Stimulated activated naive CD4-positive, alpha-beta T cell treated with Interleukin-2 at 50 U/mL for 16 hours (primary cell): ENCODE measurements at places on chromosomes 4 and X.

DNA sequence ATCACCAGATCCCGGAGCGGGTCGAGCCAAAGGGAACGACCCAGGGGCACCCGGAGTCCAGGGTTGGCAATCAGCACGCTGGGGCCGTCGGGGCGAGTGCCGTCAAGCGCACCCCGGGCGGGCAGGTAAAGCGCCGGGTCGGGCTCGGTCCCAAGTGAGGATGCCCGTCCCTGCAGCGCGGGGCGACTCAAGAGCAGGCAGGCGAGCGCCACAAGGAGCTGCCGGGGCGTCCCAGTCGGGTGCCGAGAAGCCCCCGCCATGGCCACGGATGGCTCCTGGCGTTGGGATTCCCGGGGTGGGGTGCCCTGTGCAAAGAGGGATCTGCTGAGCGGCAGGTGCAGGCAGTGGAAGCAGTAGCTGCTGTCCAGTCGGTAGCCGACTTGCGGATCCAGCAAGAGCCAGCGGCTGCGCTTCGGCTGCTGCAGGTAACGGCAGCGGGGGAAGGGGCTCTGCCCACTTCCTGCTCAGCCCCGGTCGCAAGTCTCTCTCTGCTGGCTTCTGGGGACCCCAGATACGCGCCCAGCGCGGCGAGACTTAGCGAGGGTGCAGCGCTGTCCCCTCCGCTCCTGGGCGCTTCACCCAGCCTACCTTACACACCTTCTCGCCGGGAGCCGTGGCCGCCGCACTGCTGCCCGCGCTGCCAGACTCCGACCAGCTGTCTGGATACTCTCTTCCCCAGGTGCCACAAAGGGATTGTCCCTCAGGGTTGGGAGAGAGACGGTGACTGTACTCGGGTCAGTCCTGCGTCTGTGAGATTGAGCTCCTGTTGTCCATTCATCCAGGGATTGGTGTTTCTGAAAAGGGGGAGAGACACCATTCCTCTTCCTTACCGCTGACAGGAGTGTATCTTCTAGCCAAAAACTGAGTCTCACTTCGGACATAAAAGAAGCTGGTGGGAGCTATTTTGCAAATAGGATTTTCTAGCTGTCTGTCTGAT is at the start of gene FREM3:
TSS of gene FREM3 (minus strand) at position 260 of the 937 bp plus-strand sequence. CDS start at position 260, 0 bp downstream.
- no peak for DNase-seq

DNA sequence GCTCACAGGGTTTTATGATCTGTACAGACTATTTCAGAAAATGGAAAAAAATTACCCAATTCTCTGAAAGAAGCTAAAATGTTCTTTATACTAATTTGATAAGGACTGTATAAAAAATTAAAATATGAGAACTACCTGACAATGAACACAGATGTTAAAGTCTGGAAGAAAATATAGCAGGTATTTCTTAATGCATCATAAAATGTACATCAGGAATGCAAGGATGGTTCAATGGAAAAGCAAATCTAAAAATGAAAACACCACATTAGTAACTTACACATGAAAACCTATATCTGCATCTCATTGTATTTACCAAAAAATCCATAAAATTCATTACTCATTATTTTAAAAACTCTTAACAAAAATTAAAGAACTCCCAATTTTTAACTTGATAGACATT is 39.4 kb downstream of the ARHGAP6 start:
- no peak for DNase-seq

DNA sequence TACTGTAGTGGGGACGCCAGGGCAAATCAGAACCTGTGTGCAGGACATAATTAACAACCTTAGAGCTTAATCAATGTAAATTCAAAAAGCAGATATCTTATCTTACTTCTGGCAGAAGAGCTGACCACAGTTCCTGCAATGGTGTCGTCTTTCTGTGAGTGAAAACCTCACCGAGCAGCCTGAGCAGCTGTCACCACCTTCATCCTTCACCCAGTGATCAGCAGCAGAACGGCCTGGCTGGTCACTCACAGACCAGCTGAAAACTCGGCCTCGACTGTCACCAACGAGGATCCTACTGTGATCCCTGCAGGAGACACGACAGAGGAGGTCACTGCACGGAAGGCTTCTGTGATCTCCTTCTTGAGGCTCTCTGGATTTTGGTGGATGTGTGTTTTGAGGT is 94.2 kb downstream of the CDS1 start:
- no peak for DNase-seq

DNA sequence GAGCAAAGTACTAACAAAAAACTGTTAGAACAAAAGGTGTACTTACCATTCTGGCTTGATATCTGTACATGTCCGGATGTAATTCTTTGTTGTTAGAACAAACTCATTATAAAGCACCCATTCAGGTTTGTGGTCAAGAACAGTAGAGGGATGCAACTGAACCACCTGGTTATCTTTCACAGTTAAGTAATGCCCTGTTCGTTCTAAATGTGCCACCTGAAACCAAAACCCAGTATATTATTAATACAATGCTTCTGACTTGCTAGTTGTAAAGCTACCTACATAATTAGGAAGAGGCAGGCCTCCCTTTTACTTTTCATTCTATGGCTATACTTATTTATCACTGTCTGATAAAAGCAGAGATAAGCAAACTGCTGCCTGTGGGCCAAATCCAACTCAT is 54.8 kb downstream of the DHX15 start:
- DNase-seq: no peak

DNA sequence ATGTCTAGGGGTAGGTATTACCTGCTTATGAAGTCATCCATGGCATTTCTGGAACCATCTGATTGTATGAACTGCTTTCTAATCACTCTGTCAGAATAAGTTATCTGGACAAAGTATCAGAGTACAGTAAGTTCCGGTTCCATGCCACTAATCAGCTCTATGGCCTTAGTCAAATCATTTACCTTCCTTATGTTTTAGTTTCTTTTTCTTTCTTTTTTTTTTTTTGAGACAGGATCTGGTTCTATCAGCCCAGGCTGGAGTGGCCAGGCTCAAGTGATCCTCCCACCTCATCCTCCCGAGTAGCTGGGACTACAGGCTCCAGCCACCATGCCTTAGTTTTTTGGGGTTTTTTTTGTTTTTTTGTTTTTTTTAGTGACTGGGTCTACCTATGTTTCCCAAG is 11.5 kb downstream of the XIAP start:
- DNase-seq: no peak

GRCh38 chr4:148442832-148443511 is 758 bp upstream of the NR3C2 start:
- peak; percentile 13 for DNase-seq

DNA sequence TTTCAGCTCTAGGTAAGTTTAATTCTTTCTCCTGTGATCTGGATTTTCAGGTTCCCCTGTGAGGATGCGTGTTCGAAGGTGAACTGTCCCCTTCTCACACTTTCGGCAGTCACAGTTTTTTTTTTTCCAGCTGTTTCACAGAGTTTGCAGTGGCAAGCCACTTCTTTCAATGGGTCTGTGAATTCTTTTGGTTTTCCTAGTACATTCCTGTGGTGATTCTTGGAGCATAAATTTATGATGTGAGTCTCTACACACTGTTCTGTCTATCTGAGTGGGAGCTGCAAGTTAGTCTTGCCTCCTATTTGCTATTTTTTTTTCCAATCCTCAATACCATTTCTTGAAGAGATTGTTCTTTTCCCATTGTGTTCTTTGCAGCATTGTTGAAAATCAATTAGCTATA is 595.5 kb downstream of the RAPGEF2 start:
- no peak for DNase-seq

DNA sequence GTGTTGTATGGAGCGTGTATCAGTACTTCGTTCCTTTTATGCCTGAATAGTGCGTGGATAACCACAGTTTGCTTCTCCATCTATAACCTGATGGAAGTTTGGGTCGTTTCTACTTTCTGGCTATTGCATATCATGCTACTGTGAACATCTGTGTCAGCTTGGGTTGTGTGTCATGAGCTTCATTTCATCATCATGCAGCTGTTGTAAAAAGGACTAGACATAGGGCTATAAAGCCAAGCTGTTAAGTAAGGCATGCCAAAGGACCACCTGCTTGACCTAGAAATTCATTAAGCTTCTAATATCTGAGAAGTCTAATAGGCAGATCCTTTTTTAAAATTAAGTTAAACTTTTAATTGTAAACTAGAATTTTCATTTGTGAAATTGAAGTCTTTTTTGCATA is 18.4 kb downstream of the SMS start:
- no peak for DNase-seq

GRCh38 chr4:150145090-150145945 is 67.1 kb downstream of the DCLK2 start:
- no peak for DNase-seq

- DNase-seq: no peak
Observed at GRCh38 chrX:102514536-102514935, 2.0 kb downstream of the TMSB15A start.

DNA sequence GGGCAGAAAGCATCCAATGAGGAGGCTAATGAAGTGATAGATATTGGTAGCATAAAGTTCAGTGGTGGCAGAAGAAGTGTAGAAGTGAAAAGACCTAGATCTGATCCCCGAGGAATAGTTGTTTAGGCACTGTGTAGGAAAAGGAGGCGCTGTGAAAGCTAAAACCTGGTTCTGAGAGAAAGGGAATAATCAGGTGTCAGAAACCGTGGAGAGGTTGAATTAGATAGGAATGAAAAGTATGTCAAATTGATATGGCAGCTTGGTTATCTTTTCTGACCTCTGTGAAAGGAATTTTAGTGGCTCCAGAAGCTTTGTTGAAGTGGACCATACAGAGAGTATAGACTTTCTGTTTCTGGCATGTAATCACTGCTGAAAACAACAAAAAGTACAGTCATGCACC is 30.8 kb upstream of the CCDC160 start:
- DNase-seq: no peak

GRCh38 chr4:137707102-137707620 is 174.9 kb upstream of the PCDH18 start:
- DNase-seq: no peak
